CD4-positive, alpha-beta T cell treated with Interleukin-21 for 1 hour (primary cell): ENCODE measurements at places on chromosomes 3 and 15.

- DNase-seq = no peak
Observed at GRCh38 chr3:118533676-118534075, 501.0 kb downstream of the IGSF11 start.

DNA sequence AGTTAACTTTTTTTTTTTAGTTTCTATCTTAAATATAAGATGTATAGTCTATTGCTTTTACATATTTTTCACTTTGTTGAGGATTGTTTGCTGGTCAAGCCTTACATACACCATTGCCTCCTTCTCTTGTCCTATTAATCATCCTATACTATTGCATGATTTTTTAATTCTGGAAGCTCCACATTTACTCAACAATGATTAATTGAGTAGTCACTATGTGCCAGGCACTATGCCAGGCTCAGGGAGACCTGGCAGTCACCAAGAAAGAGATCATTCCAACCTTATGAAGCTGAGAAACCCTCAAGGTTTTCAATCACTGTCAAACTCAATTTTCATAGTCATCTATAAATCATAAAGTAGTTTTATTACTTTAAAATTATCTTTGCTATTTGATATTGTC, 626.2 kb downstream of the IGSF11 start:
- no peak for DNase-seq

DNA sequence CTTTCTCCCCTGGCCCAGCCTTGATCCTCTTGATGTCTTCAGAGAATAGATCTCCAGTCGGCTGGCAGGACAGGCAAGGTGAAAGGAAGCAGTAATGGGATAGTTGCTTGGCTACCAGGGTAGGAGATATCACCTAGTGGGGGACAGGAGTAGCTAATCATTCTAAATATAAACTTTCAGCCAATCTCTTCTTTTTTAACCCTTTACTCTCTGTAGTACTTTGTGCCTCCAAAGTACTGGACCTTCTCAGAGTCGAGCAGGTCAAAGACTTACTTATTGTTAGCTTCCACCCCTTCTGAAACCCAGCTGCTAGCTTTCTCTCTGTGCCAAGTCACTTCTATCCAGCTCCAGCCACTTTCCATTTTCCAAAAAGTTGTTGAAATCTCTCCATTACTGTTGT, 43.4 kb upstream of the FILIP1L start:
- DNase-seq = no peak

DNA sequence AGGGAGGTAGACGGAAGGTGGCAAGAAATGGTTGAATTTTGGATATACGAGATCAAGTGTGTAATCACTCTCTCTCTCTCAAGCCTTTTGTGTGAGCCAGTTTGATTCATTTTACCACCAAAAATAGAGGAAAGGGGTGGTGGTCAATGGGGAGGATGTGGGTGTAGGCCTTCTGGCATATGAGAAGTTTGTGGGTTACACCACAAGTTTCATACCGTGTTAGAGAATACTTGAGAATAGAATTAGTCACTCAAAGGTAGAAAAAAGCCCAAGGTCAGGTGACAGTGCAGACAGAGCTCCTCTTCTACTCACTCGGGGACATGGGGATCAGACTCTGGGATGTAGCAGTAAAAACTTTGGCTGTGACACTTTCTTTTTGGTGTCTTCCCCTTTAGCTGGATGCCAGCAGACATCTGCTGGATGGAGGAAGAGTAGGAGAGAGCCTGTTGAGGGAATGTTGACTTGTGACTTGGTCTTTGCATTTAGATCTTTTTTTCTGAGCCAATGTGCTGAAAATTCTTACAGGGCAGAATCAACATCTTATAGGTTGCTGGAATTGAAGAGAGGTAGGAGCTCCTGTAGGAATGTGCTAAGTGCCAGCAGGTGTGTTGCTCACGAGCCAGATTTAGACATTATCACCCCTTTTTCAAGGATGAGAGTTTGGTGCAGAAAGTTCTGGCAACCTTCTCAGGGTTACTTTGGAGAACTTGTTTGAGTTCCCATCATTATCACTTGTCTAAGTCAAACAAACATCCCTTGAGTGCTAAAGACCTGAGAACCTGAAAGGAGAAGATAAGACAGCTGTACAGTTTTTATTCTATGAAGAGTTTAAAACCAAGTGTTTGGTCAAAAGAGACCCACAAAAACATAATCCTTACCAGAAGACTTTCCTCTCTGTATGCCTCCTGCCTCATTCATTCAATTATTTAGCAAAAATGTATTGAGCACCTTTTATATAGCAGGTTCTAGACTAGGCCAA, 43.9 kb upstream of the RYK start:
- DNase-seq = peak; percentile 69

- no peak for DNase-seq
Observed at GRCh38 chr3:57935539-57935938, 72.7 kb upstream of the FLNB start.

DNA sequence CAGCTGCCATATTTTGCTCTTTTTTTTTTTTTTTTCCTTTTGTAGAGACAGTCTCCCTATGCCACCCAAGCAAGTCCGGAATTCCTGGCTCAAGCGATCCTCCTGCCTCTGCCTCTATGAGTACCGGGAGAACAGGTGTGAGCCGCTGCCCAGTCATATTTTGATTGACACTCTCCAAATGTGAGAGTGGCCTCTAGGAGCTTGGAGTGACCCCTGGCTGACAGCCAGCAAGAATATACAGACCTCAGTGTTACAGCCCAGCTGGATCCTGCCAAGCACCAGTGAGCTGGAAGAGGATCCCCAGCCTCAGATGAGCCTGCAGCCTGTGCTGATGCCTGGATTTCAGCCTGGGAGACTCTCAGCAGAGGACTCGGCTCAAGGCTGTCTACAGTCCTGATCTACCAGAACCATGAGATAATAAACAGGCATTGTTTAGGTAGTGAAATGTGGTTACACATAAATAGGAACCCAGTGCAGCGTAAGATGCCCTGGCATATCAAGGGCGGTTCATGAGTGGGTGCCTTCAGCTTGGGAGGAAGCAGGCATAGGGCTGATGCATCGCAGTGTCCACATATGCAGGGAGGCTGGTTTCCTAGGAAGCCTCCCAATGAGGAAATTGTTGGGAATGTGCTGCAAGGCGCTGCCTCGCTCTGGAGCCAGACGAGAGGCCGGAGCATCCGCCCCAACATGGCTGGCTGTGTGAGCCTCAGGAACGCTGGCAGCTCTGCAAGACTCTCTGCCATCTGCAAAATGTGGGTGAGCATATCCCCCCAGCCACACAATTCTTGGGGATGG, 38.9 kb upstream of the ATP10A start:
- DNase-seq = no peak

DNA sequence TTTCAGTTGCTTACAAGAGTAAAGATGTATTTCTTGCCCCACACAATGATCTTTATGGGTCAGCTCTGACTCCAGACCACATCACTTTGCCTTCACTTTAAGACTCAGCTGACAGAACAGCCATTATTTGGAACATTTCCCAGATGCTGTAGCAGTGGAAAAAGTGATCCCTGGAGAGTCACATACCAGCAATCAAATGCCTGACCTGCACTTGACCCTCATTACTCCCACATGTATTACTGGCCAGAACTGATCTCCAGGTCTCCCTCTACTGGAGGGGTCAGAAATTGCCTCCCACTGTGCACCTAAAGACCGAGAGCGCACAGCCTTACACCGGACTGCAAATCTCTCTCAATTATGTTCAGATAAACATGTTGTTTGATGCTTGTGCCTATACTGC, 88.6 kb upstream of the ZNF385D start:
- DNase-seq = no peak

DNA sequence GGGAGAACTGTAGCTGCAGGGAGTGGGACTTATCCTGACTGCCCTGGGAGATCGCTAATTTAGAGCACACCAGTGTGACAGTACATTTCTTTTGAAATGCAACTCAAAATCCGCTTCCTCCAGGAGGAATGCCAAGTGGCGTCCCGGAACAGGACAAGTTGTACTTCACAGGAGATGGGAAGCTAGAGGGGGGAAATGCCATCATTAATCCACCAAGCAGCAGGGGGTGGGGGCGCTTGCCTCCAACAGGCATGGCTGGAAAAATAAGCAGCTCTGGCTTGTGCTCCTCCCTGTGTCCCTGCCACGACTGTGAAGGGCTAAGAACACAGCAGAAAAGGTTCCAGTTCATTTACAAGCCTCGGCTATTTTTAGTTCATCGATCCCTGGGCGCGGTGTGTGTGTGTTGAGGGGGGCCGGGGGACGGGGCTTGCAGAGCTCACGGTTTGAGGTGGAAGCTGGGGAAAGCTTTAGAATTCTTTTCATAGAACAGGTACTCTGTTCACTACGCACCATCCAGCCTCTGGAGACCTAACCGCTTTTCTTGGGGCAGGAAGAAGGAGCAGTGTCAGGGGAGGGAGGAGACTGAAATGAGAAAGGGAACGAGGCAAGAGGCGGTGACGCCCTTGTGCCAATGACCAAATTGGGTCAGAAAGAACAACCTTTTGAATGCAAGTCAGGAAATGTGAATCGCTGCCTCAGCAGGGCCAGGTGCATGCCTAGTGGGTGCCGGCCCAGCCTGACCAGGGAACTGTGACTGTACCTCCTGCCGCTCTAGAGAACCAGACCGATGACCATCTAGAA, 51.8 kb upstream of the DGKG start:
- peak; percentile 8 for DNase-seq

DNA sequence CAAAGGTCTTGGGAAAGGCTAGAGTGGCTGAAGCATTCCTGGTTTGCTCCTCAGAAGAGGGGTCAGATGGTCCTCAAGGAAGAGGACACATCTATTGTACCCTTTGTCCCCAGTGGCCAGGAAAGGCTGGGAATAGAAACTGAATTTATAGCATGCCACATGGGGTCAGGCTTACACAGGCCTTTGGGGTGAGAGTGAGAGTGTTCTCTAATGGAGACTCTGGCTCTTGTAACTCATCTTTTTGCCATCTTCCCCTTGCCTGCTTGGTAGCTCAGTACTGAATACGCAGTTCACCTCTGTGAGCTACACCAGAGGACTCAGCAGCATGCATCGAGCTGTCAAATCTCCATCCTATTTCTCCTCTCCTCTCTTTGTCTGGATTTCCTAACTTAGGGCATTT, 87.5 kb downstream of the ATP2B2 start:
- peak; percentile 23 for DNase-seq

DNA sequence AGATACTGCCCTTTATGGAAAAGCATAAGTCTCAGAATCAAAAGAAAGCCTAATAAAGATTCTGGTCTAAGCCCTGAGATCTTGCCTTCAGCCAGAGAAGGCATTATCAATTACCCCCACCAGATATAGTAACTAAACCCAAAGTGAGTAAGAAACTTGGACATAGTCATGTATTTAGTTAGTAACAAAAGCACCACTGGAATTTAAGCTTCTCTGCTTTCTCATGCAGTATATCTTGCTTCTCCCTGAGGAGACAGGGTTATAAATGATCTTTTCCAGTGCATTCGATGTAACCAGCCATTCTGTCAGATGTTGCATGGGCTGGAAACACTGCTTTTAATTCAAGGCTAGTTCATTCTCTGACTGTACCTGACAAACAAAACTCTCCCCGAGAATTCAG, 946.7 kb downstream of the NAALADL2 start:
- no peak for DNase-seq

DNA sequence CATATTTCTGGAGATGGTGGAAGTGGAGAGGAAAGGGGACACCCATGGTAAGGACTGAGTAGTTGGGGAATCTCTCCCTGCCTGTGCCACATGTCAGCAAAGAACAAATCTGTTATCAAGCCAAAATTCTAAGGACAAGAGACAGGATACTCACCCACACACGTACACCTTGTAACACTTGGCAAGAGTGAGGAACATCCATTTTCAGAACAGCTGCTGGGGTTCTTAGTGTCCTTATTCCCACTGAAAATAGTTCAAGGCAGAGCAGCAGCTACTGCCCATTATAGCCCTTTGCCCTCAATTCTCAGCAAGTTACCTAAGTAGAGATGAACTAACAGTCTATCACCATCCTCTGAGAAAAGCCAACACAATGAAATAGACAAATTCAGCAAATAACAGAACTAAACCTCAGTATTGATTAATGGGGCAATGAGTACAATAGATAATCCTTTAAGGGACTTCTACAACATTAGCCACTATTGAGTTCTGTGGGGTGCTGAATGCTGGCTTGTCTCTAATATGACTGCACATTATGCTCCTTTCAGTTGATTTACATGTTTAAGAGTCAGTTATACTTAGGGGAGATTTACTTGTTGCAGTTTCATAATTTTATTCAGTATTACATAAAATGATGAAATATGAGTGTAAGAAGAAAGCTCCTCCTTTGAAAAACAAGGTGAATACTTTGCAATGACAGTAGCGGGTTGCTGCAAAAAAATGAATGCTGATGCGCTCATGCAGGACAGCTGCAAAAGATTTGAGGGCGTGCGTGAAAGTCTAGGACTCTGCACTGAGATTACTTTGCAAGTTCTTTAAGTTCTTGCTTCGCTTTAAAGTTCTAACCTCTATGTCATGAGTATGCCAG, 22.4 kb downstream of the SENP5 start:
- DNase-seq = no peak

DNA sequence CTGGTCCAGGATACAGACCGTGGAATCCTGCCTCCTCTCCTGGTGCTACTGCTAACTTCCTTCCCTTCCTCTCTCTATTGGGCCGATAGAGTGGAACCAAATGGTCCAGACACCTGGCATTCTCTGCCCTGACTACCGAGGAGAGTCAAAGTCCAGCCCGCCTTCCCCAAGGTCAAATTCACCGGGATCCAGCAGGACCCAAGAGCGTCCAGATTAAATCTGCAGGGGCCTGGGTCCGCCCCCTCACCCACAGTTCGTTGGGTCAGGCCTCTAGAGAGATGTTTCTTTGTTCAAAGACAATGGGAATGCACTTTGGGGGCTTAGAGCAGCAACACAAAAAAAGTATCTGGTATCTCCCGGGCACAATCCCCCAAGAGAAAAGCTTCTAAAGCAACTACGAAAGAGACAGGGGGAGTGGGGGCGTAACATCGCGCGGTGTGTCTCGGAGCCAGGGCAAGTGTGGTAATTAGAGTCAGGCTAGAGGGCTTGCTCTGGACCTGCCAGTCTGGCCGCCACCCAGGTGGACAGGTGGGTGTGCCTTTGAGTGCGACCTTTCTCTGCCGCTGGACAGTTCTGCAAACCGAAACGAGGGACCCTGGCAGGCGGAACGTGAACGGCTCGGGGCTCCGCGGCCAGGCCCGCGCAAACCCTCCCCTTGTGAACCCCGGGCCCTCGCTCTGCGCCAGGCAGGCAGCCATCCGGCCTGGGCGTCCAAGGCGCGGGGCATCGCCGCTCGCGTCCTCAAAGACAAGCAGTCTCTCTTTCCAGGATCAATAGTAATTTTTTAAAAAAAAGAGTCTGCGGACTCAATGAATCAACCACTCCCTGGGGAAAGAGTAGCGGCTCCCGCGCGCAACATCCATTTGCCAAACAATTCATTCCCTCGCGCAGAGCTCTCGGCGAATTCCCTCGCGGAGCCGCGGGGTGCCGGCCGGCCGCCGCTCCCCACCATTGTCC, 806 bp downstream of the KLHL25 start:
- peak; percentile 28 for DNase-seq

- no peak for DNase-seq
Observed at GRCh38 chr3:76497636-76498035, 542.3 kb upstream of the ROBO2 start.
